ENCODE measurements at places on chromosomes 11 and 22.

DNA sequence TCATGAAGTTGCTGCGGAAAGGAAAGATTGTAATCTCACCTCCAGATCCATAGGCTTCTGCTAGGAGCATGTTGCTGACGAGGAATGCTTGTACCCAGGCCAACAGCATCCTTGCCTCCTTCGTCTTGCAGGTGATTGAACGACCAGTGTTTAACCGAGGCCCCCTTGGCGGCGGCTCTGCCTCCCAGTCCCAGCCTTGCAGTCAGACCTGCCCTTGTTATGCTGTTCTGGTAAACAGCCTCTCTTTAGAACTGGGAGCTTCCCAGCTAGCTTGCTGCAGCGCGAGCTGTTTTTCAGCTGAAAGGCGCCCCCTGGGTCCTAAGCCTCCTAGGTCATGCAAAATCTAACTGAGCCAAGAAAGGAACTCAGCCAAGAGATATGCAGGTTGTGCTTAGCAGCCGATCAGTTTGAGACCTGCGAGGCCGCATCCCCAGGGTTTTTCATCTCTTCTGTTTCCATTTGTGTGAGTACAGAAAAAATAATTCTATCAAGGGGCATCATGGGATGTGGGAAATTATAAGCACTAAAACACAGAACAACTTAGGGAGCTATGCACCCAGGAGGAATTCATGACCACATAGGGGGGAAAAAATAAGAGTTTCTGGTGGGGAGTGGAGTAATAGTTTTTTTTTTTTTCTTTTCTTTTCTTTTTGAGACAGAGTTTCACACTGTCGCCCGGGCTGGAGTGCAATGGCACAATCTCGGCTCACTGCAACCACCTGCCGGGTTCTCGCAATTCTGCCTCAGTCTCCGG is at the start of gene PIK3IP1:
Gene PIK3IP1 (minus strand): TSS at position 253 of the 754 bp plus-strand sequence. CDS start 144 bp downstream, at position 109.
- peak; percentile 91 for DNase-seq

- peak; percentile 26 for DNase-seq
Observed at GRCh38 chr22:41021061-41021612, 70.0 kb downstream of the RBX1 start.

DNA sequence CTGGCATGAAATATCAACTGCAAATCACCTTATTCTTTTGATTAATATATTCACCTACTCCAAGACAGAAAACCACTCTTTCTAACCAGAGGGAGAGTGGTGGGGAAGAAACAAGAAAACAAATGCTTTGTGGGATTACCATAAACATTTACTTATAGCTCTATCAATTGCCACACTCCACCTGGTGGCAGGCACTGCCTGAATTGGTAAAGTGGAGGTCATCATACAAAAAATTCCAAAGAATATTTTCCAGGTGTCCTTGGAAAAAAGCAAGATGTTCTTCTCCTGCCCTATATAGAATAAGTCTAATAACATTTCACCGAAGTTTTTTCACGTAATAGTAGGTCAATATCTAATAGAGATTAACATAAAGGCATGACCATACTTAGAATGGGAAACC is 45.3 kb downstream of the PHF21A start:
- no peak for DNase-seq

DNA sequence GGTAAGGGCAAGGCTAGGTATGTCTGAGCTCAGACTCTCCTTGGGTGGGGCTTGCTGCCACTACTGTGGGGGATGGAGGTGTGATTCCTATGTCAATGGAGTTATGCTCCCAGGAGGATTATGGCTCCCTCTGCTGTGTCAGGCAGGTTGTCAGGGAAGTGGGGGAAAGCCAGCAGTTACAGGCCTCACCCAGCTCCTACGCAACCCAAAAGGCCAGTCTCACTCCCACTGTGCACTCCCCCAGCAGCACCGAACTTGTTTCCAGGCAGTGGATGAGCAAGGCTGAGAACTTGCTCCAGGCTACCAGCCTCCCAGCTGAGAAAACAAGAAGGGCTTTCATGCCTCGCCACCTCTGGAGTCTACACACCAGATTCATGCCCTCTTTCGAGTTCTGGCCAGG is 18.2 kb downstream of the C11orf91 start:
- DNase-seq = no peak

- no peak for DNase-seq
Observed at GRCh38 chr11:126407101-126407521, 51.6 kb downstream of the ST3GAL4 start.

DNA sequence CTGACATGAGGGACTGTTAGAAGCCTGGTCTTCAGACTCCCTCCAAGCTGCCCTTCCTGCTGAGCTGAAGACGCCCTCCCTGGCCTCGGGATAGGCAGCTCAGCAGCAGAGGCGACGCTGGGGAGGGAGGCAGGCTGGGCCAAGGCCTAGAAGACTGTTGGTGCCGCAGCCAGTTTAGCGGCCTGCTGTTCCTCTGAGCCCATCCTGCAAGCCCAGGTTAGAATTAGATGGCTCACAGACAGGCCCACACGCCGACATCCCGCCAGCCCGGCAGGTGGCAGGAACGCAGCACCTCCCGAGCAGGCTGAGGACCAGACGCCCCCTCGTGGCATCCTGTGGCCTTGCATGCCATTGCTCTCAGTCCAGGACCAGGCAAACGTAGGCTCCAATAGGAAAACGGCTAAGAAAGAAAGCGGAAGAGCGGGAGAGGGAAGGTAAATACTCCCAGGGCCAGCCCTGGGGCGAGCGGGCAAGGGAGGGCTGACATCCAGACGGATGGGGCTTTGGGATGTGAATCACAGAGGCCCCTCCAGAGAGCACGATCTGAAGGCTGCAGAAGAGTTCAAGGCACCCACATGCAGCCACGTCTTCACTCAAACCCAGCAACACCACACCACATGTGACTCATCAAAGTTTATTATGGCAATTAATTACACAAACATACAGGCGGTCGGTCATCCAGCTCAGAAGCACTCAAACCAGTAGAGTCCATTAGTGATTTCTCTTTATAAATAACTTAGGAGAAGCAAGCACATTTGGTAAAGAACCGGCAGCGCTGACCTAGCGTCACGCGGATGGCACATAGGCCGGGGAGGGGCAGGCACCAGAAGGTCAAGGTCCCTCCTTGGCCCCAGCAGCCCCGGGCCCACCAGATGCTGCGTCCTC is 27.6 kb downstream of the CD5 start:
- DNase-seq = peak; percentile 94

- DNase-seq = no peak
Observed at GRCh38 chr11:9479899-9480298, 19.1 kb downstream of the ZNF143 start.

DNA sequence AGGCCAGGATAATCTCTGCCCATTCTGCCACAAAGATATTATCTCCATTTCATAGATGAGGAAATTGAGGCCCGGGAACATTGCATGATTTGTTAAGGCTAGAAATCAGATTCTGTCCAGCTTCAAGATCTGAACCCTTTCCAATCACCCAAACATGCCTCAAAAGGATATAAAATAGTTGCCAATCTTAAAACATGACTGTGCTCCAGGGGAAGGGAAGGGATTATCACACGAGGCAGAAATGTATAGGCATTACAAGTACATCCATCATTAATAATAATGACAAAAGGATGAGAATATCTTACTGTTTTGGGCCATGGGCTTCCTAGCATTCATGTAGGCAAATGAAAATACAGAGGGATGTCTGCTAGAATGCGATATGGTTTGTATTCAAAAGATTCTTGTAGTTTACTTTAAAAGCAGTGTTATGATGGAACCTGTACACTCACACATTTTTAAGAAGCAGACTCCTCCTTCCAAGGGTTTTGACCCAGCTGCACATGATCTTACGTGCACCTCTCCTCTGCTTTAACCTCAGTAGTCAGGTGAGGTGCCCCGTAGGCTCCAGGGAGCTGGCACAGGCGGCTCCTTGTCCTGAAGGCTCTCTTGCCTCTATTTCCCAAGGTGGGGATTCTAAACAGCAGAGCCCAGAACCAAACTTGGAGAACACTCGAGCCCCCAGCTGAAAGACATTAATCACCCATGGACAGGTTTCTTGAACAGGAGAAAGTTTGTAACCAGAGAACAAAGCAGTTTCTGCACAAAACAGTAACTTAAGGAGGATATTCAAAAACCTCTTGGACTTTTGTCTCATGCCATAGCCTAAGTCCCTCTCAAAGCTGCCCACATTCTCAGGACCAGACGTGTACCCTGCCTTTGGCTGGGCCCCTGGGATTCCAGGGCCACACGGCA is 36.0 kb downstream of the PARVA start:
- no peak for DNase-seq

DNA sequence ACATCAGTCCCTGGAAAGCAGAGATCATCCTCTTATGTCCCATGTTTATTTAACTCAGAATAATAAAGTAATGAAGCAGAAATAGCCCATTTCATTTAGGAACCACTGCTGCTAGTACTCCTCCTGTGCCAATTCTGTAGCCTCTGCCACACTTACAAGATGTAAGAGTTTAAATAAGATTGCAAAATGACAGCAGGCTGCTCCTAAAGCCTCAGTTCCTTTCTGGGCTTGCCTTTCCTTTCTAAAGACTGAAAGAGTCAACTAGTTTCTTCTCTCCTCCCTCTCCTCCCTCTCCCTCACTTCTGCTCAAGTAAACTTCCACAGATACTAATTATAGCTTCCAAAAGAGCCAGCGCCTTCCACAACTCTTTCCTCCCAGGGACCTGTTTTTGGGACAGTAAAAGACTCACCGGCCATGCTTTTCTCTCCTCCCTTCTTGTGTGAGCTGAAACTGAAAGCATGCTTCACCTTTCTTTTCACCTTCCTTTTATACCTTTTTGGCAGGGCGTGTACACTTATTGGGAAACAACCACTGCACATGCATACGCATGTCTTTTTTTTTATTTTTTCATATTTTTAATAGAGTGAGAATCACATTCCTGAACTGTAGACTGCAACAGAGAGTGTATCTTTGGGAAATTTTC is 26.1 kb upstream of the CARD16 start:
- DNase-seq = peak; percentile 9

DNA sequence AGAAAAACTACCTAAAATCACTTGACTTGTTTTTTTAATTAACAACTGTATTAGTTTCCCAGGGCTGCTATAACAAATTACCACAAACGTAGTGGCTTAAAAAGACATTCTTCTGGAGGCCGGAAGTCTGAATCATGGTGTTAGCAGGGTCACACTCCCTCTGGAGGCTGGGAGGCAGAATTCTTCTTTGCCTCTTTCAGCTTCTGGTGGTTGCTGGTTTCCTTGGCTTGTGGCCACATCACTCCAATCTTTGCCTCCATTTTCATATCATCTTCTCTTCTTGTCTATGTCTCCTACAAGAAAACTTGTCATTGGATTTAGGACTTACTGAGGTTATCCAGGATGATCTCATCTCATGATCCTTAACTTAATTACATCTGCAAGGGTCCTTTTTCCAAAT is 7.4 kb upstream of the INCENP start:
- no peak for DNase-seq

GRCh38 chr22:22076361-22076760 is 93.8 kb upstream of the TOP3B start:
- no peak for DNase-seq

- DNase-seq = no peak
Observed at GRCh38 chr22:20018001-20018400, 1.4 kb upstream of the ARVCF start.

DNA sequence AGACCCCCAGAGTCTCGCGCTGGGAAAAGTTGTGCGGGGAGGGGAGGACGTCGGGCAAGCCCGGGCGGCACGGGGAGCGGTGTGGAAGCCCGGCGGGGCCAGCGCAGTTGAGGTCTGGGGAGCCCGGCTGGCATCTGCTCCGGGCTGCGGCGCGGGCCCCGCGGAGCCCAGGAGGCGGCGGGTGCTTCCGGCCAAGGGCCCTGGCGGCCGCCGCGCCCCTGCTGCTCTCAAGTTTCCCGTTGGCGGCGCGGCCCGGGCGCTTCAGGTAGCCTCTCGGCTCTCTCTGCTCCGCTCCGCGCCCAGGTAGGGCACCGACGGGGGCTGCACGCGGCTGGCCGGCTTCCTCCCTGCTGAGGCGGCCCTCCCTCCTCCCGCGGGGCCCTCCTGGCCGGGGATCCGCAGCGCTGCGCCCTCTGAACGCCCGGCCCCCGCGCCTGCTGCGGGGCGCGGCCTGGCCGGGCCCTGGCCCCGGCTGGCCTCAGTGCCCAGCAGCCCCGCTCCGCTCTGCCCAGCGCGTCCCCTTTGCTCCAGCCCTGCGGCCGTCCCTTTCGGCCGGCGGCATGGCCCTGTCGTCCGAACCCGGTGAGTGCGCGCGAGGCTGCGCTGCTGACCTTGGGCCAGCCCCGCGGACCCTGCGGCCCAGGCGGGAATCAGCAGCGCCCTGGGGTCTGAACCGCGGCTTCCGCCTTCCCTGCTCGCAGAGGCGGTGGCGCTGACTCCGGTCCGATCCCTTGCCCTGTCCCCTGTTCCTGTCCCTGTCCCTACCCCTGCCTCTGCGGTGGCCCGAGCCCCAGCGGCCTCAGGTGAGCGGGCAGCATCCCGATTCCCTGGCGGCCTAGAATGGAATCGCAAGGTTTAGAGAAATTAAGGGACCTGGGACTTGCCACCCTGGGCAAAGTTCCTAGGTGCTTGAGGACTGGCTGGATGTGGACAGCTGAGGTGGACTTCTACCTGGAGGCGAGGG is 4.3 kb upstream of the AMPD3 start:
- peak; percentile 46 for DNase-seq

GRCh38 chr11:64086258-64087123 is 50.8 kb downstream of the FLRT1 start:
- no peak for DNase-seq

DNA sequence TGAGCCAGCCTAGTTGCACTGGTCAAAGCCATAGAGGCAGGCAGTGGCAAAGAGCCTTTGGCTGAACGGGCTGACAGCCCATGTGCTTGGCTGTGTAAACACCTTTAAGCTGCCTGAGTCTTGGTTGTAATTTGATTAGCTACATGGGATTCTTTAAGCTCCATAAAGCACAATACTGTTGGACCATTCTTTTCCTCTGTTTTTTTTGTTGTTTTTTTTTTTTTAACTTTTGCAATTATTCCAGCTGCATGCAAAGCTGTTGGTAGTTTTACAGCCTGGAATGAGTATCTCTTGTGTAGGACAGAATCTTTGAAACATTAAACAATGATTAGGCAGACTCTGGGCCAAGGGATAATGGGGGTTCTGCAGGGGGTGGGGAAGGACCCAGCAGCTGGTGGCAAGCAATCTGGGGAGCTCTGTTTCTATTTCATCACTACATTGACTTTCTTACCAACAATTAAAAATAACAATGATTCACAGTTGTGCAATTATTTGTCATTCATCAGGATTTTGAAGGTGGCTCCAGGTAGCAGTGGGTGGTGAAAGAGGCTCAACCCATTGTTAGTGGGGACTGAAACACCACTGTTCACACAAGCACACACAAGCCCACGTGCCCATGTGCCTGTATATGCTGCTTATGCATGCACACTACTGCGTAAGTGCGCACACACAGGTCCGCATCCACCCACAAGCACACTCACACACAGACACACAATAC is 69.5 kb upstream of the CSNK2A3 start:
- no peak for DNase-seq

DNA sequence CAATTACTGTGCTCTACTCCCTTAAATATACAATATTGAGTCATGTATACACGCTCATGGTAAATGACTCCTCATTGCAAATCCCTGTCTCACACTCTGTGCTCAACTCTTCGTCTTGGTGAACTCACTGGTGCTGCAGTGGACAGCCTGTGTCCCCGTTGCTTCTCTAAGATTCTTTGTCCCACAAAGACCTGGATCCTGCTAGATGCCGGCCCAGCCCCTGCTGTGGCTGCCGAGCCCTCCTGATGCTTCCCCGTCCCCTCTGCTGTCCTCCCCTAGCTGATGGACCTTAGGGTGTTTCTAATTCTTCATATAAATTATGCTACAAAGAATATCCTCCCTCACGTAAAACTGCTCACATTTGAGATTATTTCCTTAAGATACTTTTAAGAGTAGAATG is 5.5 kb downstream of the APOL2 start:
- no peak for DNase-seq

GRCh38 chr11:35347921-35348331 is 71.4 kb downstream of the SLC1A2 start:
- DNase-seq = no peak
